Activated T-helper 17 cell treated with anti-CD3 and anti-CD28 coated beads, Interleukin-2, amount 50 U/mL, for 72 hours (primary cell): ENCODE measurements at places on chromosomes 7 and 10.

GRCh38 chr7:80520199-80520598 lies 8.3 kb upstream of the GNAT3 start:
- no peak for ATAC-seq

- ATAC-seq = no peak
These were observed 34.0 kb downstream of the CDK6 start for GRCh38 chr7:92802406-92802805.

GRCh38 chr7:107405559-107405958 lies 64.3 kb upstream of the GPR22 start:
- ATAC-seq = no peak

- ATAC-seq = no peak
These were observed 257.1 kb downstream of the GLI3 start for GRCh38 chr7:41979834-41980307.

DNA sequence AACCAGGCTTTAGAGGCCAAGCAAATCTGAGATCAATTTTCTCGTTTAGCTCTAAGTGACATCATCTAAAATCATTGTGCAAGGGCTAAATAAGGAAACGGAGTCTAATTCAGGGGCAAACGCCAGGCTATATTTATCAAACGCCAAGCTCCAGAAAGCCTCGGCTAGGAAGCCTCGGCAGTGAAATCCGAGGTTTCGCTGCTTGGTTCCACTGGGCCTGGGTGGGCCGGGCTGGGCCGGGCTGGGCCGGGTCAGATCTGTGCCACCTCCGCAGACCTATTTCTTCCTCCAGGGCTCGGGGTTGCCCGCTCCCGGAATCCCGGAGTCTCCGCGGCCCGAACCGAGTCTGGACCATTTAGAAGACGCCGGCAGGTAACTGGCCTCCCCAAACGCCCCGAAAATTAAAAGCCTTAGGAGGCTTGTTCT lies 459 bp upstream of the FEZF1 start:
- ATAC-seq = no peak

DNA sequence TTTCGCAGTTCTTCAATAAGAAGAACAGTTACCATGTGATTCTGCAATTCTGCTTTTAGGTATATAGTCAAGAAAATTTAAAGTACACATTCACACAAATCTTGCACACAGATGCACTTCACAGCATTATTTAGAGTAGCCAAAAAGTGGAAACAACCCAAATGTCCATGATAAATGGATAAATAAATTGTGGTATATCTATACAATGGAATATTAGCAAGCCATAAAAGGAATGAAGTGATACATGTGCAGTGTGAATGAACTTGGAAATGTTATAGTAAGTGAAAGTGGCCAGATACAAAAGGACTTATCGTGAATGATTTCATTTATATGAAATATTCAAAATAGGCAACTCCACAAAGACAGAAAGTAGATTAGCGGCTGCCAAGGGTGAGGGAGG lies 109.1 kb downstream of the AGMO start:
- ATAC-seq = no peak

GRCh38 chr10:43448742-43449141 lies 11.8 kb downstream of the ZNF487 start:
- ATAC-seq = no peak

DNA sequence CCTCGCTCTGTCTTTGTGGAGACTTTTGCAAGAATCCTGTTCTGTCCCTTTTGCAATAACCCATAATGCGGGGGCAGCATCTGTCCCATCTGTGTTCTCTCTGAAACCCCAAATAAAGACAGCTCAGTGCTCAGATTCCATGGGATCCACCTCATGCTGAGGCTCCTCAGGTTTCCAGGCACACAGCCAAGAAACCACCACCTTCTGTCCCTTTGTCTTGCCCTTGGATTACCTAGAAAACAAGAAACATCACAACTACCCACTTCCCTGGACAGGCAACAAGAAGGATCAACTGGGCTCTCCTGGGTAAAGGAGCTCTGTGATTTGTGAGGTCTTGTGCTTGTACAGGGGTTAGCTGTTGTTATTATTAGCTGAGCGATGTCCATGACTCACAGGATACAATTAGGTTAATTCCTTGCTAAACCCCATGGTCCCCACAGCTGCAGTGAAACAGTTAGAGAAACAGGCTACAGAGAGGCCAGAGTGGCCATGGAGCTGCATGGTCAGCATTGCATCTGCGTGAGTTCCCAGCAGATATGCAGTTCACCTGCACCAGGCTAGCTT lies 50.2 kb downstream of the CXCL12 start:
- ATAC-seq = no peak

GRCh38 chr7:2082139-2082998 lies 150.4 kb downstream of the MAD1L1 start:
- ATAC-seq = no peak

DNA sequence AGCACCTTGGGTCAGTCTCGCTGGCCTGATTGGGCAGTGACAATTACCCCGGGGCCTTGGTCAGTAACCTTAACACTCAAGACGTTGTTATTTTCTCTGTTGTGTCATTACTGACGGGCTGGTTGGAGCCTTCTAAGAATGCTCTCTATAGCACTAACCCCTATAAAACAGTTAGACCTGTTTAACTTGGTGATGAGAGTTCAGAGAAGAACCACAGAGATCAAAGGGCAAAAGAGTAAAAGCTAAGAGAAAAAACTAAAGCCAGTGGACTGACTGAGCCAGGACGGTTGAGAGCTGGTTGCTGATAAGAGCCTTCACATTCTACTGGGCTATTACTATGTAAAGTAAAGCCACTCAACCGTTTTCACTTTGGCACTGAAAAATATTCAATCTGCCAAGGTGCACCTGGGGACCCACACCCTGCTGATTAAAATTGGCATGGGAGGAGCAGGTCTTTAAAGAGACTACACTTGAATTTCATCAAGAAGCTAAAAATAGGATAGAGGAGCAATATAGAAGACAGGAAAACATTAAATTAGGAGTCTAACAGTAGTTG lies 13.6 kb upstream of the ITGB1 start:
- ATAC-seq = no peak

- no peak for ATAC-seq
These were observed 58.3 kb downstream of the MMRN2 start for GRCh38 chr10:86899132-86899531.

GRCh38 chr7:30771880-30772425 lies 736 bp downstream of the MINDY4 start:
- ATAC-seq = peak; percentile 18

DNA sequence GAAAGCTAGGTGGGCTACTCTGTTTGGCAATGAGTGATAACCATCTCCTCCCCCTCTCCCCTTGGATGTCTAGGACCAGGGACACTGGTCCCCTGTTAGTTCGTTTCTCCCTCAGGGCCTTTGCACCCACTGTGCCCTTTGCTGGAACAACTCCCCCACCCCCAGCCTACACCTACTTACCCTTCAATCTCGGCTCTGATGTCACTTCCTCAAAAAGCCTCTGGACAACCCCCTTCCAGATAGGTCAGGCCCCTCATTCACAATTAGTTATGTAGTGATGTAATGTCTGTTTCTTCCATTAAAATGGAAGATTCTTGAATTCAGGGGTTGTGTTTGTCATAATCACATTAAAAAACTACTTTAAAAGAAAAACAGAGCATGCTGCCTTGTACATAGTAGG lies 152.9 kb downstream of the SNX10 start:
- no peak for ATAC-seq

DNA sequence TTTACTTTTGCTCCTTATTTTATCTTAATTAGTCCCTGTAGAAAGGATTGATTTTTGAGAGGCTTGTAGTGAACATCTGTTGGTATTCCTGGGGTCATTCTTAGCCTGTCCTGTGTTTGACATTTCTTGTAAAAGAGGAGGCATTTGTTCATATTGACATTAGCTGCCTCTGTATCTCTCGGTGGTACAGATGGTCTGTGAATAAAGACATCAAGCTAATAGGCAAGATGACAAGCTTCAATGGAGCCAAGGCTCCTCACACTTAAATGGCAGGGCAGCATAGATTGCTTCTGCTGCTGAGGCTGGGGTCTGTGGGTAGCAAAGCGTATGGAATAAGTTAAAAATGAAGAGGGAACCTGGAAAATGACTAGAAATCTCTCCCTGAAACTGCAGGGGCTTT lies 687.6 kb downstream of the LRMDA start:
- ATAC-seq = no peak

DNA sequence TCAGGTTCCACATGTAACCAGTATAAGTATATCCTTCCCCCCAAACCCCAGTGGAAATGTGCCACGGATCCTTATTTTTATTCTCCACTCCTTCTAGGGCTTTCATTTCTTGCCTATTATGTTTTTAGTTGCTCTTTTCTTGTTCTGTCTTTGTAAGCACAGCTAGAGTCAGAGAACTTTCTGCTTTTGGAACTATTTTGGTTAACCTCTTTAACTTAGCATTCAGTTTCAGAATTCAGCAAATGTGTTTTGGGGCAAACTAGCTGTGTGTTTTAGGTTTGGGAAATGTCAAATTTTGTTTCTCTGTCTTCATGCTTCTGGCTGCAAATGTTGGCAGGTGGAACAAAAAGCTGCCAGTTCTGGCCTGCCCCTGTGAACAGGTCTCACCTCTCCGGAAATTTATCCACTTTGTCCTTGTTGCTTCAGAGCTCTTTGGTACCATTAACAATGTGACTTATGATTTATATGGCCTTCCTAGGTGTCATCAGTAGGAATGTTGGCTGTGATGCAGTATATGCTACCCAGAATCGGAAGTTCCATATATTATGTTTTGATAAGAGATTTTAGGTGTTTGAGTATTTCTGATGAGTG lies 156.1 kb downstream of the ADK start:
- ATAC-seq = no peak

DNA sequence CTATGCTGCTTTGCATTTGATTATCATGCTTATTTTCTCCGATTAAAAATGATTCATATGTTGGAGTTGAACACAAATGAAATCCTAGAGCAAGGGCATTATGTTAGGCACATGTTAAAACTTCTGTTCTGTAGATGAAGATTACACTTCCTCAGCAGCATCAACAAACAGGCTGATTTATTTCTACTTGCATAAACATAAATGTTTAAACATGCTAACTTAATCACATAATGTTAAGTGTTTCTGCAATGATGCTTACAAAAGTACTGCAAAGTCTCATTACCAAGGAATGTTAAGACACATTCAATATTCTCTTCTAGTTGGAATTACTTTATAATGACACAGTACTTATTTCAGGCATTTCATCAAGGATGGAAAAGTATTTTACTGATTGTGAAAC lies 770.8 kb downstream of the ANKRD7 start:
- no peak for ATAC-seq

DNA sequence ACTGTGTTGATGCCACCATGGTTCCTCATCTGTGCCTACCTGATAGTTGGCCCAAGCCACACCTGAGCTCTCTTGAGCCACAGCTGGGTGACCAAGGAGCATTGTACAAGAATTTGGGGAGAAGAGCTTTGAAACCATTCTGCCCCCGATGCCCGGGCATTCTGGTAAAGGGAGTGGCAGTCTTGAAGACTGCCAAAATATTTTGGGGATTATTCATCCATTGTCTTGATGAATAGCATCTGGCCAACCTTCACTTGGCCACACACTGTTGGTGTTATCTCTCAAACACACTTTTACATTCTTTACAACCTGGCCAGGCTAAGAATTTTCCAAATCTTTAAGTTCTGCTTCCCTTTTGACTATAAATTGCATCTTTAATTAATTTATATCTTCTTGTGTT lies 113.1 kb upstream of the PCBD1 start:
- no peak for ATAC-seq

GRCh38 chr10:70227548-70228320 lies 5.5 kb downstream of the PPA1 start:
- ATAC-seq = no peak

GRCh38 chr10:22537810-22538209 lies 176.6 kb downstream of the PIP4K2A start:
- ATAC-seq = no peak

DNA sequence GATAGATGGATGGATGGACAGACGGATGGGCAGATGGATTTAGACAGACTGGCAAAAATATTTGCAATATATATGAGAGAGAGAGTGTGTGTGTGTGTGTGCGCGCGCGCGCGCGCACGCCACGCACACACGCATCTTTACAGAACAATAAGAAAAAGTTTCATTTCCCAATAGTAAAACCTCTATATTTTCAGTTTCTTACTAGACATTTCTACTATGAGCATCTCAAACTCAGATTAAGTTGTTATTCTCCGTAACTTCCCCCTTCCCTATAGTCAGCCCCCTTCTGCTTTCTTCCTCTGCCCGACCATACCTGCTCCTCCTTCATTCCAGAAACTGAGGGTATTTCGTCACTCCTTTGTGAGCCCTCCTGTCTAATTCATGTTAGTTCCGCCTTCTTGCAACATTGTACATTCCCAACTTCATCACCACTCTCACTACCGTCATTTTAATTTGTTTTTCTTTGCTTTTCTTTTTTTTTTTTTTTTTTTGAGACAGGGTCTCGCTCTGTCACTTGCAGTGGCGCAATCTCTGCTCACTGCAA lies 154.4 kb upstream of the SH2B2 start:
- ATAC-seq = no peak

- ATAC-seq = peak; percentile 92
These were observed 124.1 kb downstream of the LMBR1 start for GRCh38 chr7:156768698-156769472.

GRCh38 chr10:54650547-54650946 lies 150.5 kb downstream of the PCDH15 start:
- ATAC-seq = no peak

DNA sequence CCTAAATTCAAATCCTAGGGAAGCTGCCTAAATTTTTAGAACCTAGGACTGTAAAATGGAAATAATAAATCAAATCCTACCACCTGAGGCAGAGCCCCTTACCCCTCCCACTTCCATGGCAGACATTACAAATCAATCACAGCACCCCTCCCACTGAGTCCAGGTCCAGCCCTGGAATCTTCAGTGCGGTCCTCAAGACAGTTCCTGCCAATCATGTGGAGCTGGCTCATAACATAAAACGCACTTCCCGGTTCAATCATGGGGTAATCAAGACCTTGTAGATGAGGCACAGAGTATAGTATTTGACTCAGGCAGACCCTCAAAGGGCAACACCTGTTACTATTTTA lies 157.0 kb downstream of the SLIT1 start:
- no peak for ATAC-seq

GRCh38 chr7:131858611-131859010 lies 302.2 kb upstream of the PODXL start:
- no peak for ATAC-seq

DNA sequence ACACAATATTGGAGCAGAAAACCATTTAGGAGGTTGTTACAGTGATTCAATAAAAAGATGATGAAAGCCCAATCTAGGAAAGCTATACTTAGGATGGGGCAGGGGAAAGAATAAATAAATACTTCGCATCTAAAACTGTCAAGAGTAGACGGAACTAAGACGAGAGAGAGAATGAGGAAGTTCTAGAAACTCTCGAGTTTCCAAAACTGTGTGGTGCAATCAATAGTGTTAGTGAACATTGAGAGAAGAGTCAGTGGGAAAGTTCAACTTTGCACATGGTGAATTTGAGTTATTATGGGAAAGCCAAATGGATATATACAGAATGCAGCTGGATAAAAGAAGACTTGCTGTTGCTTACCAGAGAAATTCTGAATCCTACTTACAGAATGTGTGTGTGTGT lies 133.8 kb upstream of the MEOX2 start:
- no peak for ATAC-seq

DNA sequence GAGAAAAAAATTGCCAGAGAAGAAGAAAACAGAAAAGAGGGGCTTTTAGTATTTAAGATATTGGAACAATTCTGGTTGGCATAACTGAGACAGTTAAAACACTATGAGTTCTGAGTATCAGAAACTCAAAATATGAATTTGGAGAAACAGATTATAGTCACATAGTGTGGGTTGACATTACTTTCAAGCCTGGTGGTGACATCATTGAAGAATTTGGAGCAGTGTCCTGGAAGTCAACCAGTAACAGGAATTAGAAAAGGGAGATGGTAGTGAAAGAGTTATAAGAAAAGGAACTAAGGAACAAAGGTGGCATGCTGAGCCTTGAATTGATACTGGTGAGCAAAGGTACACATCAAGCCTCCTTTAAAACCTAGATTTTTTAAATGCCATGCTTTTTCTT lies 88.2 kb downstream of the ZNF438 start:
- no peak for ATAC-seq
